ENCODE measurements at places on chromosomes 16 and 17. TPM values are rescaled to one million over a fixed set of nuclear protein-coding genes. Genes with fewer than 3 reads are reported as not detected.

DNA sequence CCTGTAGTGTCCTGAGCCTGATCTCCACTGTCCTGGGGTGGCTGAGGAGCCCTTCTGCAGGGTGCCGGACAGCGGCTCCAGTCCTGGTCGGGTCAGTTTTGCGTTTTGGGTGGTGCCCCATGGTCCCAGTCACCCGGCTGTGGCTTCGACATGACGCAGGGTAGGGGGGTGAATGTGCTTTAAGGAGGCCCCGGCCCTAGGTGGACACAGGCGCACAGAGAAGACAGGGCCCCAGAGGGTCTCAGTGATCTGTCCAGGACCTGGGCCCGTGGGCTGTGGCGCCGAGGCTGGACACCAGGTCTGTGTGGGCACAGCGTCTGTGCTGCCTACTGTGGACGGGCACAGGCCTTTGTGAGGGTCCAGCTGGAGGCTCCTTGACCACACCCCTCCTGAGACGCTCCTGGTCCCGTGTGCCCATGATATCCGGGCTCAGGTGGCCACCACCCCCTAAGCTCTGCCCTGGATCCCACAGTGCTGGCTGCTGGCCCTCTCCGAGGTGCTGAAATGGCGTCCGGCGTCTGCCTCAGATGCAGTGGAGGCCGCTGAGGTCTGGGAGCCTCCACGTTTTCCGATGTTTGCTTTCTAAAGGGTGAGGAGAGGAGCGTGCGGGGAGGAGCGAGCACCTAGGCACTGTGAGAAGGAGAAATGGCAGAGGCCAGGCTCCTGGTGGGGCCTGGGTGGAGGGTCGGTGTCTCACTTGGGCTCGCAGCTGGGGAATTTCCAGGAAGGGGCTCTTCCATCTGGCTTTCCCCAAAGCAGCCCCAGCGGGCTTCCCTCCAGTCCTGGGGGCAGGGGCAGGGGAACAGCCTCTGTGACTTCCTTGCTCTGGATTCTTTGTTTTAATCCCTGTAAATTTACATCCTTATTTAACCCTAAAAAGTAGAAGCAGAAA, 56.1 kb upstream of the ACSF3 start:
- no peak overlapping the region for H3K4me3 ChIP-seq
- no peaks in the 10 kb centered on the region for H3K27me3 ChIP-seq
- no peaks in the 10 kb centered on the region for H3K4me1 ChIP-seq
- H3K27ac ChIP-seq, result no peak overlapping the region

Gene AGRP
- total RNA-seq, result not detected

Gene KCNAB3
- total RNA-seq, result 0.83 TPM

GRCh38 chr16:71412270-71413160, 29.3 kb downstream of the TLE7 start:
- H3K27ac ChIP-seq, result no peak overlapping the region
- DNase-seq, result peak; percentile 71
- no peaks in the 10 kb centered on the region for H3K27me3 ChIP-seq
- H3K36me3 ChIP-seq, result no peaks in the 10 kb centered on the region
- H3K4me3 ChIP-seq, result no peak overlapping the region

DNA sequence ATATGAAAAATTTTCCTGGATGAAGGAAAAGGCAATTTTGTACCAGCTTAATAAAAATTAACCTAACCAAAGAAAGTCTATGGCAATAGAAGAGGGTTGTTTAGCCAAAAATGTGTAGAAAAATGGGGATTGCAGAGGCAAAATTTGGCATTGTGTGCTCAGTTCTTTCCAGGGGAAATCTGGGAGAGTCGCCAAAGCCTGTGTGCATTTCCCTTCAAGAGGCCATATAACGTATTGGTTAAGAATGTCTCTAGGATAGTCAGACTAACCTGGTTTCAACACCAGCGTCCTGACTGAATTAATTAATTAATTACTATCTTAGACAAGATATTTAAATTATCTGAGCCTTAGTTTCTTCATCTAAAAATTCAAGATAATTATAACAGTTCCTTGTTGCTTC, 44.8 kb upstream of the HLF start:
- H3K27me3 ChIP-seq, result no peaks in the 10 kb centered on the region
- DNase-seq, result no peak
- no peaks in the 10 kb centered on the region for H3K4me1 ChIP-seq
- no peak overlapping the region for H3K27ac ChIP-seq
- H3K36me3 ChIP-seq, result no peaks in the 10 kb centered on the region
- no peak overlapping the region for H3K4me3 ChIP-seq

Gene CA7
- not detected for total RNA-seq

DNA sequence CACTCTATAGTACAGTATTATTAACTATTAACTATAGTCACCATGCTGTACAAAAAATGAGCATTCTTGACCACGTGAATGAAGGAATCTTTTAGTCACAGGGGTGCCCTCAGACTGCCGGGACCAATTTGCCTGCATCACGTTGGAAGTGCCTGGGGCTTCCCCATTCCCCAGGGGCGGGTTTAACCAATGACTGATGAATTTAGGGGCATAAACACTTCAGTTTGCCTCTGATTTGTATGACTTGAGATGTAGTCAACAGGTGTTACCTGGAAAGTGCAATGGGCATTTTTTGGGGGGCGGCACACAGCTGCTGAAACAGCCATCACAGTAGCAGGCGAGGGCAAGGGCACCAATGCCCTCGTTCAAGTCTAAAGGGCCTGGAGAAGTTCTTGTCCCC, 8.7 kb upstream of the PYY start:
- no peaks in the 10 kb centered on the region for H3K36me3 ChIP-seq
- no peaks in the 10 kb centered on the region for H3K27me3 ChIP-seq
- no peak for DNase-seq
- no peaks in the 10 kb centered on the region for H3K4me1 ChIP-seq
- H3K4me3 ChIP-seq, result no peak overlapping the region
- no peak overlapping the region for H3K27ac ChIP-seq

All from ovary (tissue), 10 donors.